Suppressor macrophage treated with lipopolysaccharide for 4 hours (primary cell): ENCODE measurements at places on chromosomes 4 and X.

- peak; percentile 28 for DNase-seq
Observed at GRCh38 chrX:20140420-20140819, 1.2 kb downstream of the EIF1AX start.

GRCh38 chr4:23773884-23774636 lies 115.8 kb downstream of the PPARGC1A start:
- no peak for DNase-seq

DNA sequence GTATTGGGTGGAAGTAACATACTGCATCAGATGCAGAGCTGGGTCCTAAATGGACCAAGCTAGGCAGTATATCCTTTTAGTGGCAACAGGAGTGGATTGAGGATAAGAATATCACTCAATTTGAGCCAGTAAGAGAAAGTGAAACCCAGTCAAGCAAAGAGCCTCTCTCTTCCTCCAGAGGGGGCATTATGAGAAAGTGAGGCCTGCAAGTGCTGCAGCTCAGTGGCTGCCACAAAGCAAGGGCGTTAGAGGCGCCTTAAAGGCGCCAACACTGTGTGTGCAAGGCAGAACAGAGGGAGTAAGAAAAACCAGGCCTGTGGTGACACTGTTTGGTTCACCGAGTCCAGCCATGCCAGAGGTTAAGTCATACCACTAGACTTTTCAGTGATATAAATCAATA lies 17.5 kb downstream of the STX18 start:
- peak; percentile 36 for DNase-seq

- no peak for DNase-seq
Observed at GRCh38 chr4:7766661-7767345, 172.9 kb downstream of the AFAP1 start.

- no peak for DNase-seq
Observed at GRCh38 chrX:134418317-134419113, 41.5 kb upstream of the HPRT1 start.

DNA sequence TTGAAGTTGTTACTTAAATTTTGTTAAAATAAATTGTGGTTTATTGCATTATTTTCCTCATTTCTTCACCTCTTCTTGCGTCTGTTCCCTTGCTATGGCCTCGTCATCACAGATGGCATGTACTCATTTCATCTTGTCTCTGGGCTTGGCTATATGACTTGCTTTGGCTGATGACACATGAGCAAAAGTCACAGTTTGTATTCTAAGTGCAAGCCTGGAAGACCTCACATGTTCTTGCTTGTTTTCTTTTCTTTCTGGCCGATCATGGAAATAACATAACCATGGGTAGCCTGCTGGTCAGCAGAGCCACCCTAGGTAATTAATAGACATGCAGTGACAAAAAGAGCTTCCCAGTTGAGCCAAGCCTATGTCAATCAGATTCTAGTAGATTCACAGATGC lies 527.9 kb downstream of the SPRY1 start:
- DNase-seq, result no peak

- no peak for DNase-seq
Observed at GRCh38 chr4:166459621-166460020, 586.6 kb downstream of the TLL1 start.

- DNase-seq, result no peak
Observed at GRCh38 chrX:113699939-113700338, 859.3 kb upstream of the AMOT start.

GRCh38 chrX:37454537-37455285 lies 105.5 kb downstream of the PRRG1 start:
- DNase-seq, result no peak

DNA sequence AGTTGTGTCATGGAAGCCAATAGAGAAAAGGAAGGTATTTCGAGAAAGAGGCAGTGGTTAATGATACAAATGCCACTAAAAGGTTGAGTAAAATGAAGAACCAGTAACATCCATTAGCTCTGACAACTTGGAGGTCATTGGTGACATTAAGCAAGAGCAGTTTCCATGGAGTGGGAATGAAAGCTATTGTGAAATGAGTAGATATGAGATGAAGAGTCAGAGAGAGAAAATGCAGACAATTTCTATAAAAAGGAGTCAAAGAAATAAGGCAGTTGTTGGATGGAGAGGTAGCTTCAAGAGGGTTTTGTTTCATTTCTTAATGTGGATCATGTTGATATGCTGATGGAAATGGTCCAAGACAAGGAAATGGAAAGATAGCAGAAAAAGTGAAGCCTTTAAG lies 9.6 kb upstream of the AMTN start:
- no peak for DNase-seq

DNA sequence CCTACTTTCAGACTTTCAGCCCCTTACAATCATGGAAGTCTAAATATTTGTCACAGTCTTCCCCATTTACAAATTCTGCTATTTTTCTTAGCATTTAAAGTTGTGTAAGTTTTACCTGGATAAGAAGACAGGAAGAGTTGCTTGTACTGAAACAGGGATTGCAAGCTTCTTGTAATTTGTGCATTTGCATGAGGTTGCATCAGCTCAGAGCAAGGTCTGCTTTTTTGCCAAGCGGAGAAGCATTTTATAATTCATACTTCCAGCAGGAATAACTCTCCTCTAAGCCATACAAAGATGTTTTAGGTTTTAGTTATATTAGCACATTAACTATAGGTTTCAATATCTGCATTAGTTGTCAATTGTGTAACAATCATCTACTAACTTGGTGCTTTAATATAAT lies 922.0 kb upstream of the PABPC4L start:
- no peak for DNase-seq

DNA sequence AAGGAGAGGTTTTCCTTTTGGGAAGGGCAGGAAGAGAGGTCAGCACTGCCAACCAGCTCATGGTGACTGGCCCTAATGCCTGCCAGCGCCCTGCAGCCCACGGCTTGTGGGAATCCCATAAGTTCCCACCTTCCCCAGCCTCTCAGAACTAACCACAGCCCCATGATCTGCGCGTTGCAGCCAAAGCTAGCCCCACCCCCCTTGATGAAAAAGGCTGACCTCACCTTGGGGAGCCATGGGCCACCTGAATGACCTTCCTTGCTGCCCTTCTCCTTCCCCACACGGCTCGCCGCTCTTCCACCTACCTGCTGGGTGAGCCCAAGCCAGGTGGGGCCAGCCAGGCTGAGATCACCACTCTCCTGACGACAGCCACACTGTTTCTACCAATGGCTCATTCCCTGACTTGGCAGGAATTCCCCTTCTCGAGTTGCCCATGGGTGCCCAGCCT lies 3.9 kb upstream of the ELF4 start:
- peak; percentile 36 for DNase-seq

- DNase-seq, result no peak
Observed at GRCh38 chr4:169906104-169906503, 120.1 kb downstream of the MFAP3L start.

DNA sequence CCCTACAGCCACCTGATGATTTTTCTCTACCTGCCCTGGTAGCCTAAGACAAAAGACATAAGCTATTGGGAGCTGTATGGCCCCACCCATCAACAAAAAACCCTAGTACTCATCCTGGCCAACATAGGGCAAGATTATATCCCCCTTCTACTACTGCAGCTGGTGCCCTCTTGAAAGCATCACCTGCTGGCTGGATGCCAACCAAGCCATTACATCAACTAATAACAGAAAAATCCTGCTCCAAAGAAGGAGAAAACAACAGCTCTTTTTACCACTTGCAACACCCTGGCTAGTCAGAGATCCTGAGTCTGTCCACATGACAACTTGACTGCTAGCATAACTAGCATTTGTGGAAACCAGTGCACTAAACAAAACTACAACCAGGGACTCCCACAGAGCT lies 43.6 kb upstream of the UPRT start:
- DNase-seq, result no peak

DNA sequence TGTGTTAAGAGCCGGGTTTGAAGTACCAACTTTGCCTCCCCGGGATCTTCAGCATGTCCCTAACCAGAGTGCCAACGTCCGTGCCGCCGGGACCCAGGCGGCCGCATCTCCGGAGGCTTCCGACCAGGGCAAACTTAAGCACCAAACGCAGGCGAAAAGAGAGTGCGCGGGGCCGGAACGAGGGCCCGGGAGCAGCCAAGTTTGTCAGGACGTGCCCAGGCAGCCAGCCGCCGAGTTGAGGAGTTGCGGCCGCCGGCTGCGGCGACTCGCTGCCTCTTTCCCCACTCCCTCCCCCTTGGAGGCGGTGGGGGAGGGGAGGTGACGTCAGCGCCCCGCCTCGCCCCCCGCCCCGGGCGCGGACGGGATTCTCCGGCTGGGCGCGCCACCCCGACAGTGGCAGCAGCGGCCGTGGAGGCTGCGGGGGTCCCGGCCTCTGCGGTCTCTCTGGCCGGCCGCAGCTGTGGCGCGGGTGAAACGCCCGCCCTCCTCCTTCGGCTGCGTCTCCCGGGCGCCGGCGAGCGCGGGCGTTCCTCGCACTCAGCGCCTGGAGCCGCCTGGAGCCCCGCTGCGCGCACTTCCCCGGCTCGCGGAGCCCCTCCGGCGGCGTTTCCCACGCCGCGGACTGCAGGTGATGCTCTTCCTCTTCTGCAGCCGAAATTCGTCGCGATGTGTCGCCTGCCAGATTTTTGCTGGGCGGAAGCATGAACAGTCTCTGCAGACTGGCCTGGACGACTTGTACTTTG lies 2.9 kb upstream of the FAT1 start:
- no peak for DNase-seq

GRCh38 chr4:11614426-11614825 lies 185.7 kb upstream of the HS3ST1 start:
- no peak for DNase-seq

DNA sequence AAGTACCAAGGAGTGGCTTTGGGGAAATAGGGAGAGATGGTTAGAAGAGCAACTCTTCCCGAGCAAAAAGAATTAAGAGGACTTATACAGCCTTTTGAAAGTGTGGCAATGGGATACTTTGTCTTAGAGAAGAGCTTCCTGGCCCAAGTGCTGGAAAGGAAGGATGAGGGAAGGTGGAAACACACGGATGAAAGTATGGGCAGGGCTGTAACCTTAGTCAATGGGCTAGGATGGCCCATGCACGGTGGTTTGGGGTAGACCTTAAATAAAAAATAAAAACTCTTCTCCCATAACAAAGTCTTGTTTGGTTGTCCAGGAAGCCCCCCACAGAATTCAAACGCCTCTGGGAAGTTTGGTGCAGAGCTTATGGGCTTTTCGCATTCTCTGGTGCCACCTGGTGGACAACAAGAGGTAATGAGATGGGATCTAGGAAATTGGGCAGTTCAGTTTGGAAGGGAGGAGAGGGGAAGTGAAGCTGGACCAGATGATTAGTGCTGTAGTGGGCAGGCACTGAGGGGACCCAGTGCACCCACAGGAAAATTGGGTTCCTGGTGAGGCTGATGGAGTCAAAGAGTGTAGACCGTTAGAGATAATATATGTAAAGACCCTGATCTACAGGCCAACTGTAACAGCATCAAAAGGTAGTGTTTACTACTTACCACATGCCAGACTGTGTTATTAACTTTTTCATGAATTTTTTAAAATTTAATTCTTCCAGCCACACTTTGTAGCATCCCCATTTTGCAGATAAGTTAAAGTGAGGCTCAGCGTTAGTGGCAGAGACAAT lies 13.8 kb upstream of the ENOX2 start:
- peak; percentile 50 for DNase-seq

DNA sequence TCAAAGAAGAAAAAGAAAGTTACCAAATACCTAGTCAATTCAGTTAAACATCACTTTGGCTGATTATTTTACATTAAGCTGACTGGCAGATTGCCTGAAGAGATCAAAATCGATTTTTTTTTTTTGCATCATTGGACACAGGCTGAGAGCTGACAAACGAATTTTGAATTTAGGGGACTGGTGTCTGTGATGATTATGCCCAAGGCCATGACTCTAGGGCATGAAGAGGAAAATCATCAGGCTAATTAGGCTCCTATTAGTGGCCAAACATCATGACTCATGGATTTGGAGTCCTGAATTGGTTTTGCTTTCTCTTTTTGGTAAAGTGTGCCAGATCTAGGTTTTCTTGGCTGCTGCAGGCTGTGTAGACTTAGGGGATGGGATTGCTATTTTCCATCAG lies 829.3 kb upstream of the LCORL start:
- DNase-seq, result no peak

DNA sequence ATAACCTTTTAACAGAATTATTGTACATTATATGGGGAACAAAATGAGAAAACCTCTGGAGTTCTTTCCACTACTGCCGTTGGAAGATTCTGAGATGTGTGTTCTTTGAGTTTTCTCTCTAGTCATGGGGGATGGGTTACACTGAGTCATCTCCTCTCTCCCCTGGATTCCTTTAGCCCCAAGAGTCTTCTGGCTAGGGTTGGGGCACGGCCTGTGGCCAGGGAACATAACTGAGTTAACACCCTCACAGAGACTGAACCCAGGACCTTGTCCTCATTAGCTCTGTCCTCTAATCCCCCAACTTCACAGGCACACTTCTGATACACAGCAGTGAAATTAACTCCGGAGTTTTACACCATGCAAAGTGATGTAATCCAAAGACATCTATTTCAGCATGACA lies 142.3 kb upstream of the F9 start:
- no peak for DNase-seq

DNA sequence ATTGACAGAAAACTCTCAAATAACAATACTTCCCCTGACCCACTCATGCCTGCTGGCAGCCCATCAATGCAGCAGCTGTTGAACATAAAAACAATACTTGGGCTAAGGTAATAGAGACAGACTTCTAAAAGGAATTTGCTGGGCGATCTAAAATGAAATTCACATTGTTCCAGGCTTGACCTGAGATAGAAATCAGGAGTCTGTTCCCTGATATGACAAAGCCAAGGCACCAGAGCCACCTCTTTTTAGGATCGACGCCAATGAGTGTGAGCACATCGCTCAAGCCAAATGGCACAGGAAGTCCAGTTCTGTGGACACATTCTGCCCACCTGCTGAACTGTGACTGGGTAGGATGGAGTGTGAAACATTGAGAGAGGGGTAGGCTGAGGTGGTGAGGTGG lies 4.9 kb downstream of the SEPTIN11 start:
- DNase-seq, result no peak

- DNase-seq, result no peak
Observed at GRCh38 chr4:146488495-146489174, 33.1 kb downstream of the SLC10A7 start.

DNA sequence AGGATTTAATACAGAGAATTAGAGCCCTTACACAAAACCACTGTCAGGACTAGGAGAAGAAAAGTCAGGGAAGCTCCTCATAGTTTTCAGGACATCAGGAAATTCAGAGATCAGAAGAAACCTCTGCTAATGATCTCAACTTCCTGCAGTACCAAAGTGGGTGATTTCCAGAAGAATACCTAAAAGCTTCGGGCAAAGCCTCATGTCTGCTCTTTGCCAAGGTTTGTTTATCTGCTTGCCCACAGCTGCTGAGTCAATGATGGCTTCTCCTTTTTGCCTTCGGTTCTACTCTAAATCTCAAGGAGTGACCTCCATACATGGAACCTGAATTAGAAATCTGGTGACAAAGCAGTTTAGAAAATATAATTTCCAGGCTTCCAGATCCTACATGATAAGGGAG lies 68.4 kb downstream of the USP38 start:
- no peak for DNase-seq

DNA sequence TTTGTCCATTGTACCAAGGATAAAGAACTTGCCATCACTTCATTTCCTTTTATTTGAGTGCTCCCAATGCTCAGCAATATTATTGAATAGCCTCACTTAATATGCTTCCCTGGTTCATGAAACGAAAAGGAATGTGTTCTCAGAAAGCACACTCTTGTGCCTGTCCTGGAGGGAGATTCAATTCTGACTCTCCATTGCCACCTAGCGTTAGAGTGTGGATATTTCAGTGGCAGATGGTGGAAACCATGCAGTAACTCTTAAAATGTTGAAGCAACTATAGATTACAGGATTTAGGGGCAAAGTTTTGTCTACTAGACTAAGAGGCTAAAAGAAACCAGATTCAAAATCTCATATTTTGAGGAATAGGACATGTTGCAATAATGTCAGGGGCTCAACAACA lies 36.0 kb downstream of the GAB3 start:
- peak; percentile 60 for DNase-seq
